ENCODE measurements at places on chromosomes 3 and 15. TPM values are rescaled to one million over a fixed set of nuclear protein-coding genes. Genes with fewer than 3 reads are reported as not detected.
A peak's percentile ranks its signal among the peaks of the same experiment; 100 is the strongest.

The GOLGA8R gene
- total RNA-seq, result 3.2 TPM

The NLGN1 gene
- 4.7 TPM for total RNA-seq

The SNX4 gene
- total RNA-seq, result 27.5 TPM

The PRSS50 gene
- not detected for total RNA-seq

The CPA3 gene
- total RNA-seq, result 14.5 TPM

The SI gene
- not detected for total RNA-seq

The STAC gene
- 3.9 TPM for total RNA-seq

The C3orf20 gene
- total RNA-seq, result 0.49 TPM

The ZDHHC23 gene
- total RNA-seq, result 5.4 TPM

The FSIP1 gene
- total RNA-seq, result 0.98 TPM

The CEP19 gene
- 1.5 TPM for total RNA-seq

The CELSR3 gene
- total RNA-seq, result 2.2 TPM

DNA sequence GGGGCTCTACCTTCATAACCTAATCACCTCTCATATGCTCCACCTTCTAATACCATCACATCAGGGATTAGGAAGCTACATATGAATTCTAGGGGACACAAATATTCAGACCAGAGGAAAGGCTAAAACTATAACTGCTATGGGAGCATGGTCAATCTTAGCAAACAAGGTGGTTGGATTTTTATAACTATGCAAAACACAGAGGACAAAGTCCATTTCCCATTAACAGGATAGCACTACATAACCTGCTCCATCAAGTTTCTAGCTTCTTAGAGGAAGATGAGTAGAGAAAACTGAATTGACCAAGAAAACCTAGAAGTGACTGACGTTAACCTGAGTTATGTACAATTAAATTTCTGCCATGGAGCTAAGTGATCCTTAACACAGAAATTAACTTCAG lies 398.6 kb downstream of the TBL1XR1 start:
- no peaks in the 10 kb centered on the region for H3K36me3 ChIP-seq
- no peaks in the 10 kb centered on the region for H3K4me1 ChIP-seq
- H3K4me3 ChIP-seq, result no peak overlapping the region
- H3K27me3 ChIP-seq, result no peaks in the 10 kb centered on the region

DNA sequence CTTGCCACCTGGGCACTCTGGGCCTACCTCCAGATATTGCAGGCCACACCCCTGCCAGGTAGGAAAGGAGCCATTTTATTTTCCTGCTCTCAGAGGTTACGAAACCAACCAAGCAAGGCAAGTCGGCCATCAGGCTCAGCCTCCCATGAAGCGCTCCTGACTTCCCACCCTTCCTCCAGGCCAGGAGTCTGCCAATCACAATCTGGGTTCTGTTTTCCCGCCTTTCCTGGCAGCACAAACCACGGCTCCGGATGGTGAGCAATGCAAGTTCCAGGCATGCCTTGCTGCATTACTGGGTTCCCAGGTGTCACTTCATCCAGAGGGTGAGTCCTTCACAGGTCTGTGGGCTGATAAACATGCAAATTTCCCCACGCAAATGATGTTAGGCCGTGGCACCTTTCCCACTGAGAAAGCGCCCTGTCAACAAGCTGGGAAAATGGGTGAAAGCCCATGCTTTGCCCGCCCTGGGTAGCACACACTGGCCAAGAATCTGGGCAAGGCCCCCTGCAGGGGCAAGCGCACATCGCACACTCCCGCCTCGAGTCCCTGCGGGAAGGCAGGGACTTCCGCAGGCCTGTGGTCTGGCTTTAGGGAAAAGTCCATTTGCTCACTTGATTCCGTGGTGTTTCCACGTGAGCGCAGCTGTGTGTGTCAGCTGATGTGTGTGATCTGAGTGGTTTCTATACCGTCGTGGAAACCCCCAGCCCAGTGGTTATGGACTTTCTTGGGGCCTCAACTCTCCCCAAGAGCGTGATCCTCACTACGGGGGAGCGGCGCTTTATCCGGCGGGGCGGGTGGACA lies 61.6 kb upstream of the RYK start:
- H3K4me3 ChIP-seq, result peak overlapping the region; percentile 48
- H3K4me1 ChIP-seq, result peaks cover 78% of the 10 kb centered on the region
- DNase-seq, result no peak

DNA sequence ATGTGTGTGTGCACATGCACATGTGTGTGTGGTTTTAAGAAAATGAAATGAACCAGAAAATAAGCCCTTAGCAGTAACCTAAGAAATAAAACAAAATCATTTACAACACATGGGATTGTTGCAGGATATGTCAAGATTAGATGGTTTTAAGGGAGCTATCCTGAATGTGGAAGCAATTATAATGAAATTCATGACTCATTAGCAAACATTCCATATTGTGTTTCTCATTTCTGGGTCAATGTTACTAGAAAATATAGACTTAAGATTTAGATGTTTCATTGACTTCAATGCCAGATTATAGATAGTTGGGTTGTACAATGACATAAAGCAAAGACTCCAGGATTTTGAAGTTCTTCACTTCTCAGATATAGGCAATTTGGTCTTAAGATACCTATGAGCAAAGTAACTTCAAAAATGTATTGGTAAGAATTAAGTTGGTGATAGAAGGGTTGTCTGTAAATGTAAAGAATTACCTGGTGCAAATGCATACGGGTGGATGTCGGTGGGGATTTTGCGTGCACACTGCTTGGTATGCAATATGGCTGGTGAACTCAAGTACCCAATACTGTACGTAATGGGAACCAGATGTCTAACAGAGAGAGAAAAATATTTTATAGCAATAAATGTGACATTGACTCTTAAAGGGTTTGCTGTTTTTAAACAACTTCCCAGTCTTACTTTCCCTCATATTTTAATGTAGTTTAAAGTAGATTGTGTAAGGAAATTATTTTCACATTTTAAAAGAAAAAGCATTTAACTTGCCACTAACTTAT lies 53.9 kb upstream of the NR2F2 start:
- H3K27ac ChIP-seq, result no peak overlapping the region
- H3K4me1 ChIP-seq, result no peaks in the 10 kb centered on the region

DNA sequence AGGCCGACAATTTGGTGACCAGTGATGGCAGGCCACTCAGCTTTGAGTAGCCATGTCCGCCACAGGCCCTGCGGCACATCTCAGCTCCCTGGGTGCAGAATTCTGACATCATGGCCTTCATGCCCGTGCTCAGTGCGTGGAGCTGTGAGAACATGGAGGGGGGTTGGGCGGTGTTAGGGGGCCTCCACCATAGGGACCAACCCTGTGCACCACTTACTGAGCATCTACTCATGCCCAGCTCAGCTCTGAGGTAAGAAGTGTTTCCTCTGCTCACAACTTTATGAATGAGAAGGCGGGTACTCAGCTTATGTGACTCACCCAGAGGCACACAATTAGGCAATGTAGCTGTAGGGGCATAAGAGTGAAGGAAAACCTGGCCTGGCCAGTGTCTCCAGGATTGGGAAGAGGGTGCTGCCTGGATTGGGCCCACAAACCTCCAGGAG lies 10.5 kb downstream of the ACOX2 start:
- DNase-seq, result no peak
- no peak overlapping the region for H3K27ac ChIP-seq
- H3K36me3 ChIP-seq, result peaks cover 33% of the 10 kb centered on the region
- no peaks in the 10 kb centered on the region for H3K27me3 ChIP-seq
- no peak overlapping the region for H3K4me3 ChIP-seq

DNA sequence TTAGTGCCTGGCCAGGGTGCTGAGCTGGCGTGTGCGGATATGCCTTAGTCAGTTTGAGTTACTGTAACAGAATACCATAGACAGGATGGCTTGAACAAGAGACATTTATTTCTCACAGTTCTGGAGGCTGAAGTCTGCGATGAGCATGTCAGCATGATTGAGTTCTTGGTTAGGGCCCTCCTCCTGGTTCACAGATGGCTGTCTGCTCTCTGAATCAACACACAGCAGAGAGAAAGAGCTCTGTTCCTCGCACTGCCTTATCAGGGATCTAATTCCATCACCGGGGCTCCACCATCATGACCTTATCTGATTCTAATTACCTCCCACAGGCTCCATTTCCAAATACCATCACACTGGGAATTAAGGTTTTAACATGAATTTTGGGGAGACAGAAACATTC lies 386.6 kb upstream of the DPH6 start:
- no peaks in the 10 kb centered on the region for H3K4me1 ChIP-seq
- H3K4me3 ChIP-seq, result no peak overlapping the region
- DNase-seq, result no peak
- H3K27me3 ChIP-seq, result no peaks in the 10 kb centered on the region
- no peak overlapping the region for H3K27ac ChIP-seq
- H3K36me3 ChIP-seq, result no peaks in the 10 kb centered on the region

DNA sequence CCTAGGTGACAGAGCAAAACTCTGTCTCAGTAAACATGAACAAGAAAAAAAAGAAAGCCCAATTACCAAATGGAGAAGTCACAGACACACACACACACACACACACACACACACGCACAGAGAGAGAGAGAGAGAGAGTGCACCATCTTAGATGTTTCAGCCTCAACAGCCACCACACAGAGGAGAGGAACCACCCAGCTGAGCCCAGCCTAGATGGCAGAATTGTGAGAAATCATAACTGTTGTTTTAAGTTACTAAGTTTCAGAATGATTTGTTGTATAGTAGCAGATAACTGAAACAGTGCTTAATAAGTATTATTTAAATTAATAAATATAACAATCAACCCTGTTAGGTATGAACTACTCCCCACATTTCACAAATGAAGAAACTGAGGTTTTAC lies 321.2 kb downstream of the ZNF621 start:
- no peaks in the 10 kb centered on the region for H3K36me3 ChIP-seq
- H3K4me1 ChIP-seq, result no peaks in the 10 kb centered on the region
- no peaks in the 10 kb centered on the region for H3K27me3 ChIP-seq
- no peak overlapping the region for H3K4me3 ChIP-seq

GRCh38 chr15:97114900-97115760 lies 784.6 kb downstream of the NR2F2 start:
- no peak overlapping the region for H3K4me3 ChIP-seq
- H3K27ac ChIP-seq, result no peak overlapping the region
- no peaks in the 10 kb centered on the region for H3K4me1 ChIP-seq
- H3K27me3 ChIP-seq, result no peaks in the 10 kb centered on the region
- DNase-seq, result no peak

- no peak overlapping the region for H3K4me3 ChIP-seq
- H3K27me3 ChIP-seq, result no peaks in the 10 kb centered on the region
- H3K36me3 ChIP-seq, result no peaks in the 10 kb centered on the region
Observed at GRCh38 chr15:68983961-68984481, 30.5 kb upstream of the NOX5 start.

GRCh38 chr15:77546050-77546501 lies 86.6 kb downstream of the LINGO1 start:
- no peak overlapping the region for H3K27ac ChIP-seq
- H3K27me3 ChIP-seq, result no peaks in the 10 kb centered on the region
- H3K4me1 ChIP-seq, result peaks cover 28% of the 10 kb centered on the region
- no peaks in the 10 kb centered on the region for H3K36me3 ChIP-seq

DNA sequence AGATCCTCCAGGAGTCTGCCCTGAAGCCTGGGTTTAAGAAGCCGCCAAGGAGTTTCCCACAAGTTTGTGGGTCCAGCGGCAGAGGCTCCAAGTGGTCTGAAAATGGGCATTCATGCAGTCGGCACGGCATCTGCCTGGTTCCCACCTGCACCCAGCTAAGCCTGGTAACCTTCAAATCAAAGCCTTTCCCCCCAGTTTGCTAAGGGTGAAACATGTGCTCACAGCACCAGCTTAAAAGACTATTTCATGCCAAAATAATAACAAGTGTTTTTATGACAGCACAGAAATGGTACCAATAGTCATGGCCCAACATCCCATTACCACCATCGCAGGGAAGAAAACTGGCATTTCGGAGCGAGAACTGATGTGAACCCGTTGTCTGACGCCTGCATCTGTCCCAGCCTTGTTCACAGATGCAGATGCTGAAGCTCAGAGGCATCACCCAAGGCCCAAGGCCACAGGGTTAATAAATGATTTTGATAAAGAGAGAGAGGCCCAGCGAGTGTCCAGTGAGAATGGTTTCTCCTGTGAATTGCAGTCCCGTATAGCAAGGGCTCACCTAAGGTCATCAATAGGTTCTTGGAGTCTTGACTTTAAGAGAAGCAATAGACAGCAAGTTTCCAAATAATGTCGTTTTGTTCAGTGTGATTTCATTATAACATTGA lies 188.0 kb upstream of the TPM1 start:
- no peak for DNase-seq
- H3K36me3 ChIP-seq, result no peaks in the 10 kb centered on the region
- H3K4me1 ChIP-seq, result peaks cover 5% of the 10 kb centered on the region
- no peaks in the 10 kb centered on the region for H3K27me3 ChIP-seq
- no peak overlapping the region for H3K4me3 ChIP-seq

- no peaks in the 10 kb centered on the region for H3K36me3 ChIP-seq
- no peak overlapping the region for H3K4me3 ChIP-seq
- H3K27ac ChIP-seq, result no peak overlapping the region
- no peaks in the 10 kb centered on the region for H3K4me1 ChIP-seq
Observed at GRCh38 chr3:183317886-183318865, 65.1 kb downstream of the B3GNT5 start.

- H3K36me3 ChIP-seq, result no peaks in the 10 kb centered on the region
- H3K27ac ChIP-seq, result no peak overlapping the region
- no peak overlapping the region for H3K4me3 ChIP-seq
- no peak for DNase-seq
- H3K4me1 ChIP-seq, result no peaks in the 10 kb centered on the region
- H3K27me3 ChIP-seq, result no peaks in the 10 kb centered on the region
Observed at GRCh38 chr3:194032828-194033435, 103.0 kb upstream of the HES1 start.

DNA sequence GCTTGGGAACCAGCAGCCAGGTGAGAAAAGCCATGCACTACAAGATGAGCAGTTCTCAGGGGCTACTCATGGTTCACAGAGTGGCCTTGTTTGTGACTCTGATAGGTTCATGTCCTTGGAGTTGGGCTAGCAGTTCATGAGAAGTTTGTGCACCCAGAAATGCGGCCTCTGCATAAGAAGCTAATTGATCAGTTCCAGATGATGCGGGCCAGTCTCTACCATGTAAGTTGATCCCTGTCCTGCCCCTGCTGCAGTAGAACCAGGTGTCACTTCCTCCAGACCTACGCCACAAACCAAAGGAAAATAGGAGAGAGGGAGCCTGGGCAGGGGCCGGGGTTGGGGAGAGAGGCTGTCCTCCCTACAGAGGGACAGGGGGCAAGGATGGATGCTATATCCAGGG lies 27.2 kb upstream of the MANF start:
- H3K27ac ChIP-seq, result no peak overlapping the region
- no peak for DNase-seq
- H3K27me3 ChIP-seq, result no peaks in the 10 kb centered on the region
- no peaks in the 10 kb centered on the region for H3K4me1 ChIP-seq
- H3K36me3 ChIP-seq, result no peaks in the 10 kb centered on the region
- H3K4me3 ChIP-seq, result no peak overlapping the region

- no peak for DNase-seq
- no peak overlapping the region for H3K27ac ChIP-seq
- H3K4me1 ChIP-seq, result peaks cover 9% of the 10 kb centered on the region
- H3K27me3 ChIP-seq, result no peaks in the 10 kb centered on the region
Observed at GRCh38 chr3:78798266-78798832, 969.4 kb downstream of the ROBO1 start.

- no peak overlapping the region for H3K4me3 ChIP-seq
- H3K4me1 ChIP-seq, result no peaks in the 10 kb centered on the region
- no peak overlapping the region for H3K27ac ChIP-seq
- no peaks in the 10 kb centered on the region for H3K36me3 ChIP-seq
Observed at GRCh38 chr15:75153087-75153486, 48.6 kb upstream of the C15orf39 start.
